Activated CD8-positive, alpha-beta T cell treated with anti-CD3 and anti-CD28 coated beads for 36 hours (primary cell): ENCODE measurements at places on chromosomes 4 and X. TPM values are rescaled to one million over a fixed set of nuclear protein-coding genes. Genes with fewer than 3 reads are reported as not detected.

GRCh38 chr4:138919094-138919936, 96.3 kb upstream of the NOCT start:
- no peak overlapping the region for H3K27ac ChIP-seq
- no peaks in the 10 kb centered on the region for H3K4me1 ChIP-seq
- H3K36me3 ChIP-seq = no peaks in the 10 kb centered on the region
- no peak overlapping the region for H3K4me3 ChIP-seq
- DNase-seq = peak; percentile 79

PAGE5 gene
- total RNA-seq = not detected

- H3K4me3 ChIP-seq = no peak overlapping the region
- DNase-seq = no peak
- no peak overlapping the region for H3K27ac ChIP-seq
- no peaks in the 10 kb centered on the region for H3K4me1 ChIP-seq
- H3K27me3 ChIP-seq = peaks cover 2% of the 10 kb centered on the region
Observed at GRCh38 chr4:113060853-113061252, 11.4 kb downstream of the ANK2 start.

PAK3 gene
- 0.07 TPM for total RNA-seq

CPE gene
- total RNA-seq = not detected

F9 gene
- total RNA-seq = not detected

HSFX4 gene
- total RNA-seq = not detected

- no peak overlapping the region for H3K4me3 ChIP-seq
- H3K4me1 ChIP-seq = peaks cover 54% of the 10 kb centered on the region
- DNase-seq = peak; percentile 83
- H3K27ac ChIP-seq = peak overlapping the region; percentile 74
- H3K27me3 ChIP-seq = no peaks in the 10 kb centered on the region
Observed at GRCh38 chr4:10003666-10004065, 17.6 kb downstream of the SLC2A9 start.

ADAM29 gene
- not detected for total RNA-seq

- H3K4me1 ChIP-seq = no peaks in the 10 kb centered on the region
- no peak overlapping the region for H3K4me3 ChIP-seq
- no peak overlapping the region for H3K27ac ChIP-seq
- DNase-seq = no peak
- H3K36me3 ChIP-seq = peaks cover 5% of the 10 kb centered on the region
Observed at GRCh38 chr4:88446124-88446523, 10.8 kb upstream of the HERC5 start.

PRDM5 gene
- 0.52 TPM for total RNA-seq

- H3K27ac ChIP-seq = peak overlapping the region; percentile 66
- H3K36me3 ChIP-seq = peaks cover 19% of the 10 kb centered on the region
- H3K4me3 ChIP-seq = no peak overlapping the region
Observed at GRCh38 chrX:154348114-154348531, 26.3 kb downstream of the FLNA start.

- no peak overlapping the region for H3K4me3 ChIP-seq
- no peaks in the 10 kb centered on the region for H3K4me1 ChIP-seq
- no peak overlapping the region for H3K27ac ChIP-seq
Observed at GRCh38 chr4:183848805-183849204, 56.3 kb upstream of the STOX2 start.

DNA sequence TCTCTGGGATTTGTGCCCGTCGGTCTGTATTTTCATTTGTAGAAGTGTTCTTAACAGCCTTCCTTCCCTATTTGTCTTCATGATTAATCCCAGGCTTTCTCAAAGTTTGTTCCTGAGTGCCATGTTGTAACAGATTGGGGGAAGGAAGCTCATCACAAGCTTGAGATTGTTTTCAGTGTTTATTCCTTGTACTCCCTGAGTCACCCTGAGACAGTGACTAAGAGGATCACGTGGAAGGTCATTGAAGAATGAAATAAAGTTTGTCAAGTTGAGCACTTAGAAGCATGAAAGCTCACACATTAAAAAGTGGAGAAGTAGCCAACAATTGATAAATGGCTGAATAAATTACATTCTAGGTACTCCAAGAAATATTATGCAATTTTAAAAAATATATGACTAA, 153.5 kb upstream of the FAM241A start:
- no peak overlapping the region for H3K27ac ChIP-seq
- H3K27me3 ChIP-seq = peaks cover 13% of the 10 kb centered on the region
- H3K4me1 ChIP-seq = no peaks in the 10 kb centered on the region
- no peak overlapping the region for H3K4me3 ChIP-seq
- H3K36me3 ChIP-seq = no peaks in the 10 kb centered on the region

DNA sequence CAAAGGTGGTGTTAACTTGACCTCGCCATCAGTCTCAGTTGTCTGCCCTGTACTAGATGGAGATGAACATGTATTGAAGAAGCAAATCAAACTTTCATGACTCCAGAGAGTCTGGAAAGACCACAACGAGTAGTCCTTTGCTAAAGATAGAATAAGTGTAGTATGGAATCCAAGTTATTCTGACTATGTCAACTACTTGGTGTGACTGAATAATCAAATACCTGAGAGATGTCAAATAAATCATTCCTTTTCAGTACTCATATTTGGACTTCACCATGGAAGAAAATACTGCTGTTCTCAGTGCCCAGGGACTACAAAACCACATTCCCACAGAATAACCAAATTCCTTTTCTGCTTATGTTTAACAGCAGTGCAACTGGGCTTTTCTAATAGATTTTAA, 161.2 kb upstream of the SPRY1 start:
- H3K27me3 ChIP-seq = no peaks in the 10 kb centered on the region
- no peaks in the 10 kb centered on the region for H3K4me1 ChIP-seq
- DNase-seq = no peak
- H3K4me3 ChIP-seq = no peak overlapping the region

GRCh38 chr4:124913237-124913636, 200.7 kb upstream of the ANKRD50 start:
- H3K4me1 ChIP-seq = no peaks in the 10 kb centered on the region
- H3K36me3 ChIP-seq = no peaks in the 10 kb centered on the region
- no peak overlapping the region for H3K4me3 ChIP-seq
- no peak for DNase-seq
- H3K27me3 ChIP-seq = no peaks in the 10 kb centered on the region

DNA sequence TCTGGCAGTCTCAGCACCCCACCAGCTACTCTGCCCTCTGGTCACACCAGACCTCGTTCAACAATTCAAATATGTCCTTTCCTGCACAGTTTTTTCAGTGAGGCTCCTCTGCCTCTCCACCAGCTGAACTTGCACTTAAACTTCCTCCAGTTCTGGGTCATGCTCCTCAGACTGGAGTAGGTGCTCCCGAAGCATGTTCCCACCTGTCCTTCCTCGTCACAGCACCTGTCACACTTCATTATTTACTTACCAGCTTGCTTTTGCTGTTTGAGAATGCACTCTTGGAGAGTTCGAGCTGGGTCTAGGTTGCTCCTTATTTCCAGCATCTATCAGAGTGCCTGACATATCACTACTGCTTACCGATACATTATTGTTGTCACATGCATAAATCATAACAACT, 144.8 kb upstream of the TTC29 start:
- no peaks in the 10 kb centered on the region for H3K4me1 ChIP-seq
- no peaks in the 10 kb centered on the region for H3K36me3 ChIP-seq
- H3K27ac ChIP-seq = no peak overlapping the region
- no peak overlapping the region for H3K4me3 ChIP-seq

- no peak for DNase-seq
- H3K36me3 ChIP-seq = no peaks in the 10 kb centered on the region
- no peaks in the 10 kb centered on the region for H3K4me1 ChIP-seq
- H3K4me3 ChIP-seq = no peak overlapping the region
- H3K27ac ChIP-seq = no peak overlapping the region
- H3K27me3 ChIP-seq = no peaks in the 10 kb centered on the region
Observed at GRCh38 chrX:148049441-148049840, 68.3 kb downstream of the FMR1NB start.

XK gene
- not detected for total RNA-seq

GRCh38 chr4:6126971-6127745, 73.2 kb downstream of the JAKMIP1 start:
- H3K27me3 ChIP-seq = no peaks in the 10 kb centered on the region
- H3K27ac ChIP-seq = no peak overlapping the region
- no peaks in the 10 kb centered on the region for H3K36me3 ChIP-seq
- no peak overlapping the region for H3K4me3 ChIP-seq

AKAP14 gene
- total RNA-seq = not detected

DNA sequence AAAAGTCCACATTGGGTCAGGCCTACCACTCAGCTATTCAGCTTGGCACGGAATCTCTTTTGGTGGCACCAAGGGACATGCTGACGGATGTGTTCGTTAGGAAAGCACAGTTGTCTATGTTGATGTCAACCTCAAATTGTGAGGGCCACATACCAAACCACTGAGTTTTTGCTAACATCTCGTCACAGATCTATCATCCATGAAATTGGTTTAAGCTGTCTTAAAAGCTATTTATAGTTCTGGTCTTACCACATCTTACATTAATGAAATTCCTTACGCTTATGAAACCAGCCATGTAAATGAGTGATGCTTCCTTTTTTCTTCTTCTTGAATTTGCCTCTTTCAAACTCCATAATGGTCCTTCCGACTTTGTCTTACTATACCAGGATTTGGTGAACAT, 101.5 kb downstream of the MGST2 start:
- DNase-seq = no peak
- no peaks in the 10 kb centered on the region for H3K4me1 ChIP-seq
- H3K36me3 ChIP-seq = no peaks in the 10 kb centered on the region
- H3K27me3 ChIP-seq = peaks cover 2% of the 10 kb centered on the region

- peaks cover 1% of the 10 kb centered on the region for H3K27me3 ChIP-seq
- H3K4me1 ChIP-seq = no peaks in the 10 kb centered on the region
- H3K4me3 ChIP-seq = no peak overlapping the region
- no peaks in the 10 kb centered on the region for H3K36me3 ChIP-seq
- DNase-seq = no peak
Observed at GRCh38 chr4:36638273-36638811, 356.9 kb downstream of the DTHD1 start.

DNA sequence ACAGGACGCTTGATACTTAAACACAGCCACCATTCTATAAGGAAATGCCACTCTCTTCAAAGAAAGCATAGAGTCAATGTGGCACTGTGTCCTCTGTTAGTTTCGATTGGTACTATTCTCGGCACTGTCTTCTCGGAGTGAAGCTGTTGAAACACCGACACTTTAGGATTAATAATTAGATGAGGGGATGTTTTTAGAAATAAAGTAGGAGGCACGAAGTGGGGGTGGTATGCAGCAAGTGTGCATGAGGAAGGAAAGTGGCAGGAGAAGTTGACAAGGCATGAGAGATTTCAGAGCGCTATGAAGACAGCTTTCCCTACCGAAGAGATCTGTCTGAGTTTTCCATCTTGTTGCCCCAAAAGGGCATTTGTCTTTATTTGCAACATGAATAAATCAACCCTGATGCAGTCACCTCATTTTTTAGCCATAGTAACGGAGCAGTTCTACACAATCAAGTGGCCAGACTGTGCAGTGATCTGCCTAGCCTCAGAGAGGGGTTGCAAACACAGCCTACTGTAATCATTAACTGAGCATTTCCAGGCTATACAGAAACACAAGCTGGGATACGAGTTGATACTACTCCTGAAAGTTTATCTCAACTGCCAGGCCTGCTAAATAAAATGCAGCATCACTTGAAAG, 8.3 kb downstream of the GPRIN3 start:
- peak overlapping the region; percentile 100 for H3K27ac ChIP-seq
- peaks cover 11% of the 10 kb centered on the region for H3K36me3 ChIP-seq
- peaks cover 80% of the 10 kb centered on the region for H3K4me1 ChIP-seq
- DNase-seq = no peak
- no peaks in the 10 kb centered on the region for H3K27me3 ChIP-seq

- no peaks in the 10 kb centered on the region for H3K4me1 ChIP-seq
- no peaks in the 10 kb centered on the region for H3K36me3 ChIP-seq
- peak; percentile 6 for DNase-seq
- H3K27ac ChIP-seq = no peak overlapping the region
Observed at GRCh38 chrX:115940888-115941332, 229.6 kb upstream of the AGTR2 start.

- H3K4me1 ChIP-seq = no peaks in the 10 kb centered on the region
- no peak overlapping the region for H3K27ac ChIP-seq
- no peaks in the 10 kb centered on the region for H3K36me3 ChIP-seq
Observed at GRCh38 chr4:135210341-135210740, 1008.8 kb upstream of the PABPC4L start.

DNA sequence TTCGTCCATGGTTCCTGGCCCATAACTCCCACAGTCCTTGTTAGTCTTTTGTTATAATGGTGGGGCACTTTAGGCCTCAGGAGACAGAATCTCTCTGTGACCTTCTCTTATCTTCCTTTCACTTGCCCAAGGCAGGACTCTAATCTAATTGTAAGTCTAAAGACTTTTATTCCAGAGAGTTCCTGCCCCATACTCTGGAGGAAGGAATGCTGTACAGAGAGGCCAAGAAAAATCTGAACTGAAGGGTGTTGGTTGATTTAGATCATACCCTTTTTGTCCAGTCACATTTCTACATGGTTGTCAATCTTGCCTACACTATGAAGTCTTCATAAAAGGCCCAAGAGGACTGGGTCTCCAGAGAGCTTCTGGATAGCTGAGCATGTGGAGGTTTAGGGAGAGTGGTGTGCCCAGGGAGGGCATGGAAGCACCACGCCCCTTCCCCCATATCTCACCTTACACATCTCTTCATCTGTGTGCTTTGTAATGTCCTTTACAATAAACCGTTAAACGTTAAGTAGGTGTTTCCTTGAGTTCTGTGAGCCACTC, 84.5 kb downstream of the AFF1 start:
- peak overlapping the region; percentile 78 for H3K27ac ChIP-seq
- DNase-seq = no peak
- no peak overlapping the region for H3K4me3 ChIP-seq
- peaks cover 74% of the 10 kb centered on the region for H3K4me1 ChIP-seq
- H3K36me3 ChIP-seq = peaks cover 3% of the 10 kb centered on the region
- no peaks in the 10 kb centered on the region for H3K27me3 ChIP-seq

DNA sequence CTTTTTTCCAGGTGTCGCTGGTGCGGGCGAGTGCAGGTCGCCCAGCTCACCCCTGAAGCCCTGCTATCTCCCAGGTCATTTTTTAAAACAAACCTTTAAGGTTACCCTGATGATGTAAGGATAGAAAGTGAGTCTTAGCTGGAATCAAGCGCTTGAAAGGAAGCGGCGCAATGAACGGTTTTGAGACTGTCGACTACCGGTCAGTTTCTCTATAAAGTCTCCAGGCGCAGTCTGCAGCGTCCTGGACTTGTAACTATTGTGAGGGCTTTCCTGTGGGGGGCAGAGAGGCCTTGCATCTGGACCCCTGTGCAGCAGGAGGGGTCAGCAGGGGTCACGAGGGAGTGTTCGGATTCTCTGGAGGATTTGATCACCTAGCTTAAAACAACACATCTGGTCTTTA, 1.6 kb downstream of the KIT start:
- H3K4me1 ChIP-seq = peaks cover 14% of the 10 kb centered on the region
- peaks cover 53% of the 10 kb centered on the region for H3K27me3 ChIP-seq
- no peak overlapping the region for H3K27ac ChIP-seq
- DNase-seq = peak; percentile 12
- no peaks in the 10 kb centered on the region for H3K36me3 ChIP-seq

PPA2 gene
- total RNA-seq = 117 TPM

DNA sequence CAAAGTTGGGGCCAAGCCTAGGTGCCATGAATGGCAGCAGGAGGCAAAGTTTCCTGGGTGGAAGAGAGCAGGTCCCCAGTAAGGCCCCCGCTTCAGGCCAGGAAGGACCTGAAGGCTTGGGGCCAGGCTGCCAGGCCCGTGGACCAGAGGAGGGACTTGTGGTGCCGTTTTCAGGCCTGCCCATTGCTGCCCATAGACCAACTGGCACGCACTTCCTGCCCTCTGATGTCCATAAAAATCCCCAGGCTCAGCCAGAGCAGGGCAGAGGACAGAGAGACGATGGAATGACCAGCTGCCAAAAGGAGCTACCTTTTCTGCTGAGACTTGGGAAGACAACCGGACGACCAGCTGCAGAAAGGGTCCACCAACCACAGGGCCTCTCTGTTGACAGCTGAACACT, 1205.5 kb downstream of the ARAP2 start:
- H3K4me3 ChIP-seq = no peak overlapping the region
- H3K36me3 ChIP-seq = no peaks in the 10 kb centered on the region
- H3K4me1 ChIP-seq = no peaks in the 10 kb centered on the region
- no peak for DNase-seq
- H3K27me3 ChIP-seq = no peaks in the 10 kb centered on the region
- H3K27ac ChIP-seq = no peak overlapping the region
